ENCODE measurements at places on chromosomes 2 and 18. TPM values are rescaled to one million over a fixed set of nuclear protein-coding genes. Genes with fewer than 3 reads are reported as not detected.

Gene CSRNP3
- 14.6 TPM for total RNA-seq

Gene HES6
- 5.0 TPM for total RNA-seq

Gene CD302
- 5.2 TPM for total RNA-seq

Gene ALPG
- not detected for total RNA-seq

Gene RMDN2
- total RNA-seq = 2.5 TPM

Gene IL36A
- not detected for total RNA-seq

Gene COL4A3
- total RNA-seq = not detected

Gene CHST10
- total RNA-seq = 20.6 TPM

Gene FAM124B
- total RNA-seq = 269 TPM

Gene TRIM43
- total RNA-seq = not detected

Gene LYPD6
- total RNA-seq = 3.5 TPM

Gene AOX1
- 0.80 TPM for total RNA-seq

Gene C2orf15
- 0.26 TPM for total RNA-seq

Gene ALK
- total RNA-seq = 0.05 TPM

Gene LYG2
- total RNA-seq = 1.7 TPM

Gene HOXD3
- 4.1 TPM for total RNA-seq

Gene INO80D
- total RNA-seq = 21.0 TPM

Gene DLX2
- total RNA-seq = 0.28 TPM

Gene LRATD1
- total RNA-seq = 37.6 TPM

Gene KCNS3
- 12.1 TPM for total RNA-seq

Gene SLC8A1
- total RNA-seq = 0.80 TPM

Gene IGFBP2
- total RNA-seq = 1,170 TPM

Gene LCT
- 0.13 TPM for total RNA-seq

Gene CNRIP1
- 21.8 TPM for total RNA-seq

Gene C2orf68
- 47.5 TPM for total RNA-seq

Gene ATG16L1
- total RNA-seq = 39.5 TPM

Gene MYO3B
- 1.3 TPM for total RNA-seq

Gene SCYGR4
- not detected for total RNA-seq

Gene SERPINB3
- not detected for total RNA-seq

Gene LONRF2
- not detected for total RNA-seq

Gene GPR75
- 5.1 TPM for total RNA-seq

Gene TRIM43B
- 0.23 TPM for total RNA-seq

Gene IL36G
- total RNA-seq = not detected

Gene ZFAND2B
- 39.7 TPM for total RNA-seq

Gene RFX8
- total RNA-seq = 5.0 TPM

Gene SAG
- not detected for total RNA-seq

Gene PPP1R7
- total RNA-seq = 61.6 TPM

Gene SERPINB5
- total RNA-seq = not detected
